GM23248 (cell line): ENCODE measurements at places on chromosomes 4 and X. TPM values are rescaled to one million over a fixed set of nuclear protein-coding genes. Genes with fewer than 3 reads are reported as not detected.

- H3K36me3 ChIP-seq, result no peaks in the 10 kb centered on the region
- DNase-seq, result no peak
- H3K27me3 ChIP-seq, result no peaks in the 10 kb centered on the region
- no peaks in the 10 kb centered on the region for H3K4me1 ChIP-seq
- no peak overlapping the region for H3K4me3 ChIP-seq
These were observed 22.0 kb downstream of the DNAAF6 start for GRCh38 chrX:107228486-107228819.

- H3K27me3 ChIP-seq, result no peaks in the 10 kb centered on the region
- peak; percentile 24 for DNase-seq
- no peak overlapping the region for H3K4me3 ChIP-seq
- no peak overlapping the region for H3K27ac ChIP-seq
- H3K36me3 ChIP-seq, result no peaks in the 10 kb centered on the region
These were observed 678.3 kb upstream of the NR3C2 start for GRCh38 chr4:149120331-149121022.

DNA sequence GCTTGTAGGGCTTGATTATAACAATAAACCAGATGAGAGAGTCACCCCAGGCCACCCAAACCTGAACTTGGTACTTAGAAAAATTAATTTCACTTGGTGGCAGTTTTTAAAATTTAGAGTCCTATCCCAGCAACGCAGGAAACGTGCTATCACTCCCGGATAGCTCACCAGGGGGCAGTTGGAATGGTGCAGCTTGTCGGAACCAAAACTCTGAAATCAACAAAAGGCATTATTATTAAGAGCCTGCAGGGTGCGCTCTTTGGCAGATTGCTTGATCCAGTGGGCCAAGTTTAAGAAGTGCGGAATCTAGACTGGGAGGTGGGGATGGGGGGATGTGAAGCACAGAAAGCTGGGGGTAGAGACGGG lies 2.4 kb downstream of the FRAS1 start:
- peak overlapping the region; percentile 31; the same call in 1 of the 2 replicates for H3K27ac ChIP-seq
- DNase-seq, result peak; percentile 92
- no peaks in the 10 kb centered on the region for H3K36me3 ChIP-seq
- peak overlapping the region; percentile 83 for H3K4me3 ChIP-seq
- H3K27me3 ChIP-seq, result no peaks in the 10 kb centered on the region

DNA sequence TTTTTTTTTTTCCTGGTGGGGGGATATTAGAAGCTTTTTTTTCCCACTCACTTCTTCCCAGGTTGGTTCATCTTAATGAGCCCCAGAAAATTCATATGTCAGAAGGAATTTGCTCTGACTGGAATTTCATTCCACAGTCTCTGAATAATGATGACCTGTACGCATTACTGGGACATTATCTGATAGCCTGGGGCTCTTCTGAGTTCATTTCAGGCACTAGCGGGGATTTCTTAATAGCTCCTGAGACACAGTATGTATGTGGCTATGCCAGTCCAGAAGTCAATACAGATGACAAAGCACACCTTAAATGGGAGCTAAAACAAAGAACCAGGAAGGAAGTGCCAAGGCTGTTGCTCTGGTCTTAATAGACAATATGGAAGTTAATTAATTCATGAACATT lies 295.2 kb upstream of the IGFBP7 start:
- peak; percentile 86 for DNase-seq
- H3K4me3 ChIP-seq, result no peak overlapping the region
- peaks cover 23% of the 10 kb centered on the region for H3K4me1 ChIP-seq
- no peaks in the 10 kb centered on the region for H3K27me3 ChIP-seq

DNA sequence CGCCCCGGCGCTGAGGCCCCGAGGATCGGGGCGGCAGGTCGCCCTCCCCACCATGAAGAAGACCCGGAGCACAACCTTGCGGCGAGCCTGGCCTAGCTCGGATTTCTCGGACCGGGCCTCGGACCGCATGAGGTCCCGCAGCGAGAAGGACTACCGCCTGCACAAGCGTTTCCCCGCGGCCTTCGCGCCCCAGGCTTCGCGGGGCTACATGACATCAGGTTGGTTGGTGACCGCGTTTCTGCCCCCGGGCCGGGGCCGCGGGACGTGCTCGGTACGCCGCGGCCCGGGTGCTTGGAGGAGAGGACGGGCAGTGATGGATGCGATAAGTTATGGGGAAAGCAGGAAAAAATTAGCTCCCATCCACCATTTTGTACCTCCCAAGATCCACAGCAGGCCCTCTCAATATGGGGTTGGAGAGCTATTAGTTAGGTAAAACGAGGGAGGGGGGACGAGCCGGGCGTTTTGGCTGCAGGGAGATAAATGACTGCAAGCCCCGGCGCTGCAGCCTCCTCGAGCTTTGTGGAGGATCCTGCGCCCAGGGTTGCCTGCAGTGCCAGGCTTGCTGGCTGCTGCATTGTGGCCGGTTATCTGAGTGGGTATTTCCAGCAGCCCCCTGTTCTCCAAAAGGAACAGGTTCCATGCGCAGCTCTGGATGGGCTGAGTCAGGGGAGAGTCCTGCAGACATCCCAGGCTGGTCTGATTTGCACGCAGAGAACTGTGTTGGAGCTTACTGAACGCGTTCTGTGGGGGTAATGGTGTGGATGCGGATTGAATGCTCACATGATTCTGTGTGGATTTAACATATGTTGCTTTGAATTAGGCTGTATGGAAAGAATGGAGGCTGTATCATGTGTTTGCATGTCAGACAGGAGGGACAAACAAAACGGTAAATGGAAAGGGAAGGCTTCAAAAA lies 1.9 kb downstream of the STOX2 start:
- H3K27ac ChIP-seq, result no peak overlapping the region
- H3K27me3 ChIP-seq, result peaks cover 39% of the 10 kb centered on the region

The GLOD5 gene
- total RNA-seq, result not detected in 2 replicates

DNA sequence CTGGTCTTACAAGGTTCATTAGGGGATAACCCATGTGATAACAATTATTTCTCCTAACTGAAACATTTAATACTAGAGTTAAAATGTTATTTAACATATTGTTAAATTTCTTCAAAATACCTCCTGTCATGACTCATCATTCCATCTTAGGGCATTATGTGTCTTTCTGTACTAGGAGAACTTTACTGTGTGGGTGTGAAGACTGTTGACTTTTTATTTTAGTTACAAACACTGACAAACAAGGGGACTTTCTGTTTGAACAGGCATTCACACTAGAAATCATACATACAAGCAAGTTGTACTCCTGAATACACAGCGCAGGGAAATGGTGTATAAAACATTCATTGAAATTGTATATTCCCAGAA lies 175.9 kb downstream of the FBXW7 start:
- H3K36me3 ChIP-seq, result no peaks in the 10 kb centered on the region
- peak; percentile 72 for DNase-seq
- H3K4me3 ChIP-seq, result no peak overlapping the region
- no peak overlapping the region for H3K27ac ChIP-seq
- no peaks in the 10 kb centered on the region for H3K27me3 ChIP-seq
- peaks cover 63% of the 10 kb centered on the region for H3K4me1 ChIP-seq

DNA sequence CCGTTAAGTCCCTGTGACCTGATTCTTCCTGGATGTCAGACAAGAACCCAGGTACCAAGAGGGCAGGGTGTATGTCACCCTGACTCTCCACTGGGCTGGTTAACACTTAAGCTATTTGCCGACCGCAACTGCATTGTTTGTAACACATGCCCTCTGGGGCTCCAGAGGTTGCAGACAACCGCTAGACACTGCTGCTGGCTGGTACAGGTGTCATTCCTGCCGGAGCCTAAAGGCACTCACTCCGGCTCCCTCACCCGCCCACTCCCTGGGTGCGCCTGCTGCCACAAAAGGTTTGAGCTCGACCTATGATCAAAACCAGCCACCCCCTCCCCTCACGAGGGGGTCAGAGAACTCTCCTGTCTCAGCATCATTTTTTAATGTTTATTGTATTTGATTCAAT lies 208.2 kb downstream of the FAT4 start:
- no peak overlapping the region for H3K4me3 ChIP-seq
- H3K4me1 ChIP-seq, result no peaks in the 10 kb centered on the region
- DNase-seq, result no peak
- no peaks in the 10 kb centered on the region for H3K36me3 ChIP-seq
- H3K27me3 ChIP-seq, result no peaks in the 10 kb centered on the region

- H3K27me3 ChIP-seq, result no peaks in the 10 kb centered on the region
- peaks cover 14% of the 10 kb centered on the region for H3K4me1 ChIP-seq
- H3K4me3 ChIP-seq, result no peak overlapping the region
- peak; percentile 23 for DNase-seq
- no peak overlapping the region for H3K27ac ChIP-seq
These were observed 57.5 kb downstream of the PCDH18 start for GRCh38 chr4:137474711-137475301.
